ENCODE measurements at places on chromosomes 3 and 15.
A peak's percentile ranks its signal among the peaks of the same experiment; 100 is the strongest.

DNA sequence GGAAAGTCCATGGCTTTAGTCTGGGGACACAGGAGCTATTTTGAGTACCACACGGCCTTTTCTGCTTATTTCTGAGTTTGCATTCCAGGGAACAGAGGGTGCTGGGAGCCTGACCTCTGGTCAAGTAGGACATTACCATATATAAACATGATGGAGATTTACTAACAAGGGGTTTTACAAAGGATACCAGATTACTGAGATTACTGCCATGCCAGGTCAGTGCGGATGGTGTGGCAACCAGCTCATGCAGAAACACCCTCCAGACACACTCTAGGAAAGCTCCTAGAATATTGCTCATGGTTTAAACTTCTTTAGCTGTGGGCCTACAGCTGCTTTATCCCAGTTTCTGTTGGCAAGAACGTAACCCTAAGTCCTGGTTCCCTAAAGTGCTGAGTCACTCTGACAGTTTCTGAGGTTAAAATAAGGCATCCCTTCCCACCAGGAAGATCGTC lies 54.3 kb upstream of the AGTR1 start:
- DNase-seq = no peak

DNA sequence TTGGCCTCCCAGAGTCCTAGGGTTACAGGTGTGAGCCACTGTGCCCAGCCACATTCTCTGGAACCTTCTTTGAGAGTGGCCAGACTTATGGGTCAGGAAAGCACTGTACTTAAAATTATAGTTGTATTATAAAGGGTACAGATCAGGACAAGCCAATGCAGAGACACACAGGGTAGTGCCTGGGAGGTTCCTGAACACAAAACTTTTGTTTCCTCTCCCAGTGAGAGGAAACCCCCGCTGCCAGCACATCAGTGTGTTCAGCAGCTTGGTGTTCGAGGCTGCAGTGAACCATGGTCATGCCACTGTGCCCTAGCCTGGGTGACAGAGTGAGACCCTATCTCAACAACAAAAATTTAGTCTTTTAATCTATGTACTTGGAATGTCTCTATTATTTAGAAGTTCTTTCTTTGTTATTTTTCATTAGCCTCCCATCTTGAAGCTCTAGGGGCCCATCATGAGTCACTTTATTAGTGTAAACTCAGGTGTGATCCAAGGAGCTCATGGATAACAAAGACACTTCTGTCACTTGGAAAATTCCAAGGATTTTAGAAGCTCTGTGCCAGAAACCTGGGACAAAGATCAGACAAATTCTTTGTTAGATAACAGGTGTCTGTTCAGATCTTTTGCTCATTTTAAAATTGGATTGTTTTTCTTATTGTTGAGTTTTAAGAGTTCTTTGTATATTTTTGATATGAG lies 7.8 kb downstream of the BLOC1S6 start:
- no peak for DNase-seq

DNA sequence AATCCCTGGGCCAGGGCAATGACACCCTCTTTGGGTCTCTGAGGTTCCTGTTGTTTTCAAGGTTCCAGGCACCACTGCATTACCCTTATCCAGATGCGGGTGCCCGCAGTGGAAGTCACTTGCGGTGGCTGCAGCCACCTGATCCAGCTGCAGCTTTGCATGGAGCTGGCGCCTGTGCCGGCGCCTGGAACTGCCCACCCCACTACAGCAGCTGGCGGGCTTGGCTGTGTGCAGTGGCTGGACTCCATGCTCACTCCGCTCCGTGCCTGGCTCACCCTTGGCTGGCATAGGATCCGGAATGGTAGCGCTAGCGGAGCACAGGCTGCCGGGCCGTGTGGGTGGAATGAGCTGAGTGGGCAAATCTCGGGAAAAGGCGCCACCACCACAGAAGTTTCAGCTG lies 832.6 kb upstream of the CADM2 start:
- DNase-seq = no peak

DNA sequence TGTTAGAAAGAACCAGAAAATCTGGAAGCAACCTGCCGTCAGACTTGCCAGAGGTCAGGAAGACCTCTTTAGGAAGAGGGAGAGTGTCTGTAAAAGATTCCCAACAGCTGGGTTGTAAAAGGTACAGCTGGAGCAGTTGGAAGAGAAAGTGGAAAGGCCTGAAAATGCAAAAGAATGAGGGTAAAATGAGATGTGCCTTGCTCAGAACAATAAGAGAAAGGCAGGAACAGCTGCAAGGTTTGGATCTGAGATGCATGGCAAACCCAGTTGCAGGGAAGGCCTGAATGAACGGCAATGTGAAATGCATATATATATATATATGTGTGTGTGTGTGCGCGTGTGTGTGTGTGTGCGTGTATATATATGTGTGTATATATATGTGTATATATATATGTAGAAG lies 88.1 kb downstream of the ZIC1 start:
- DNase-seq = no peak

DNA sequence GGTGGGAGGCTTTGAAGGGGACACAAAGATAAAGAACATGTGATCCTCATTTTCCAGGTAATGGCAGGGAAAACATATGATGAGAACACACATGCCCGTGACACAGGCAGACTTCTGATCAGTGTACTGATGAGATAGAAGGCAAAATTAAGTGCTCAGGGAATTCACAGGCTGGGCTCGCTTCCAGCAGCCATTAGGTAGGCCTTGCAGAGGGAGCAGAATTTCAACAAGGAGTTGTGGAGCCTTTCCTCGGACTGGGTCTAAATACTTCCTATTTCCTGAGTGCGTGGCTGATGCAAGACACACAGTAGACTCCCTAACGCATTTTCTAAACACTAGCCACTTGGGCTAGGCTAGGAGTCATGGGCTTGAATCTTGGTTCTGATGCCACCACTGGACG lies 74.0 kb upstream of the ETV5 start:
- no peak for DNase-seq

GRCh38 chr15:85504749-85505676 lies 124.6 kb downstream of the AKAP13 start:
- DNase-seq = no peak

DNA sequence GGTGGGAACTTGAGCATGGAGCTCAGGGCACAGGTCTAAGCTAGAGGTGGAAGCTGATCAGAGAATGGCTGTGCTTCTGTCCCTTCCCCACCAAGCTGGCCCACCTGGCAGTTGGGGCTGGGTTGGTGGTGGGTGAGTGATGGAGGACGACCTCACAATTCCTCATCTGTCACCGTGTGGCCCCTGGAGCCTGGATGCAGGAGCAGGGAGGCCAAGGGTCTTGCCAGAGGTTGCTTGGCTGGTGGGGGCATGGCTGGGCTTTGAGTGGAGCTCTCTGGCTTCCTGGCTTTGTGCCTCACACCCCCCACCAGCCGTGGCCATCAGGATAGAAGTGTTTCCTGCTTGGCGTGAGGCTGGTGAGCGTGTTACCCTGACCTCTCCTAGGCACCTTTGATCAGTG lies 36.0 kb downstream of the FBLN2 start:
- no peak for DNase-seq

DNA sequence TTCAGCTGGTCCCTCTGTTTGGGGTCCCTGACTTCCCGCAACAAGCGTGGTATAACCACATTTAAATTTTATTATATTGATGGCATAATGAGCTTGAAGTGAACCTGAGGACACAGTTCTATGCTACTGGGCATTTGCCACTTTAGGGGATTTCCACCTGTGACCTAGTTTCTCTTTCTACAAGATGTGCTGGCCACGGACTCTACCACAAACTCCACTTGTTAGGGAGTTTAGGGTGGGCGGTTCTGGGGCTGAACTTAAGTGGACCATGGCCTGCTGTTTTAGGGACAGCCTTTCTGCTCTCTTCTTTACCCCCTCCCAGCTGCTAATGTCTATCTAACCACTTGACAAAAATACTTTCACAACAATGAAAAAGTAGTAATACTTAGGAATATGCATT lies 1199.1 kb downstream of the SI start:
- DNase-seq = no peak

DNA sequence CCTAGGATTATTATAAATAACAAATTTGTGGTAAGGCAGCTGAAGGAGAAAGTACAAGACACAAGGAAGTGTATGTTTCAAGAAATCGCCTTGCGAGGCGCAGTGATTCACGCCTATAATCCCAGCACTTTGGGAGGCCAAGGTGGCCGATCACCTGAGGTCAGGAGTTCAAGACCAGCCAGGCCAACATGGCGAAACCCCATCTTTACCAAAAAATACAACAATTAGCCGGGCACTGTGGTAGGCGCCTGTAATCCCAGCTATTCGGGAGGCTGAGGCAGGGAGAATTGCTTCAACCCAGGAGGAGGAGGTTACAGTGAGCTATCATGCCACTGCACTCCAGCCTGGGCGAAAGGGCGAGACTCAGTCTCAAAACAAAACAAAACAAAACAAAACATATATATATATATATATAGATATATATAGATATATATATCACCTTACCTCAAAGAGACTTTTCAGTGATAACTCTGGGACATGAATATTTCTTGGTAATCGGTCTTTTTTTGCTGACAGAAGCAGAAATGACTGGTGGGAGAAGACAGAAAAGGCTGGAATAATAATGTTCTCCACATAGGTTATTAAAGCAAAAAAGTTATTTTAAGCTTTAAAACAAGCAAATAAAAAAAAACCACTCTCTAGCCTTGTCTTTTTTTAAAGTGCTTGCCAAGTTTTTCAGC lies 52.3 kb downstream of the TRANK1 start:
- no peak for DNase-seq

DNA sequence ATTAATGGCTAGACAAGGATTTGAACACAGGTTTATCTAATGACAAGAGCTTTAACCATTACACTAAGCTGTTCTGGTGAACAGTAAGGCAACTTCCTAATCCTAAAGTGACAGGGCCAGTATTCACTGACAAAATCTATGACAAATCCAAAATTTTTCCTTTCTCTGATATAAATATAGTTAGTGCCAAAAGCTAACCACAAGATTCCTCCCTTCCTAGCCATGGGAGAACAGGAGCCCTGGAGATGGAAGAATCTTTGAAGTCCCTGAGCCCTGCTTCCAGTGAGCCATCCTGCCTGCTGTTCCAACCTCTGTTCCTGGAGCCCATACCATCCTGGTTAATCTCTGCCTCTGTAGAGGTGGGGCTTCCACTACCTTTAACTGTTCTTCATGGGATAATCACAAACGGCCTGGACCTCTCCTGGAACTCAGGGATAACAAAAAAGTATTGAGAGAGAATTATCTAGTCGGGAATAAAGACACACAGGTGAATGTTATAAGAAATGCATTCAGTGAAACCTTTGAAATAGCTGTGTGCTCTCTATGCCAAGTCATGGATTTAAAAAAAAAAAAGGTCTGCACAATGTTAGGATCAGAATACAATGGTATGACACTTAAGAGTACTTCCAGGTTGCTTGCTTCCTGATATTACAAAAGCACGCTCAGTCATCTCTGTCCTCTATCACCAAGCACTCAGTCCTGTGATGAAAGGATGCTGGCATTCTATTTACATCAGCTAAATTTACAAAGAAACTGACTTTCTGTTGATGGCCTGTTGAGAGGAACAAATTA lies 235.8 kb downstream of the SUCLG2 start:
- no peak for DNase-seq

- DNase-seq = no peak
Measured at GRCh38 chr15:31147456-31147855, 45.9 kb upstream of the TRPM1 start.

DNA sequence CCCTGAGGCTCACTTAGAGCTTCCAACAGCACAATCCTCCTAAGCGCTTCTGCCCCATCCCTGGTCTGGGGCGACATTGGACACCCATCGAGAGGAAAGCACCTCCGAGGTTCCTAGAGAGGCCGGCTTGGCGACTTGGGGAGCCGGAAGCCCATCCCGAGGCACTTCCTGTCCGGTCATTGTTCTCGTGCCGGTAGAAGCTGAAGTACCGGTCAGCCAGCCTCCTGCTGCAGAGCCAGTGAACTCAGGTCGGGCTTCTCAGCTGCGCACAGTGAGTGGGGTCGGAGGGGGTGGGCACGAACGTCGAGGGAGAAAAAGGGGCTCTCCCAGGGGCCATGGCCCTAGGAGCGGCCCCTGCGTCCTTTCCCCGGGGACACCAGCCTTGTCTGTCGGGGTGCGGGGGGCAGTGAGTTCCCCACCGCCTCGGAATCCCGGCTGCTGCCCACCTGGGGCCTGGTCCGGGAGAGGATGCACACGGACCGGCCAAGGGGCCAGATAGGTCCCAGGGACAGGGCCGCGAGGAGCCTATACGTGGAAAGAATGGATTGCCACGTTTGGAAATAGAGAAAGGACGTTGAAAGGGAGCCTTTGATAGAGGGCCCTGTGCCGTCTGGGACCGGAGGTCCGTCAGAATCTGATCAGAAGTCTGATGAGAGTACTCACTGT lies at the start of gene ZNF35:
Gene ZNF35 (plus strand): TSS at position 169 of the 666 bp plus-strand sequence. CDS start 2,336 bp downstream, outside the sequence.
- DNase-seq = peak; percentile 89

- DNase-seq = peak; percentile 20
Measured at GRCh38 chr3:156483426-156483825, 71.5 kb downstream of the SSR3 start.

Data from GM13976 (cell line).